Stimulated activated CD4-positive, alpha-beta T cell treated with anti-CD3 and anti-CD28 coated beads, Interleukin-15, amount 100 ng/mL, for 1 hour (primary cell): ENCODE measurements at places on chromosomes 5 and 9.

- no peak for DNase-seq
These were observed 251.8 kb downstream of the NNT start for GRCh38 chr5:43854697-43855292.

DNA sequence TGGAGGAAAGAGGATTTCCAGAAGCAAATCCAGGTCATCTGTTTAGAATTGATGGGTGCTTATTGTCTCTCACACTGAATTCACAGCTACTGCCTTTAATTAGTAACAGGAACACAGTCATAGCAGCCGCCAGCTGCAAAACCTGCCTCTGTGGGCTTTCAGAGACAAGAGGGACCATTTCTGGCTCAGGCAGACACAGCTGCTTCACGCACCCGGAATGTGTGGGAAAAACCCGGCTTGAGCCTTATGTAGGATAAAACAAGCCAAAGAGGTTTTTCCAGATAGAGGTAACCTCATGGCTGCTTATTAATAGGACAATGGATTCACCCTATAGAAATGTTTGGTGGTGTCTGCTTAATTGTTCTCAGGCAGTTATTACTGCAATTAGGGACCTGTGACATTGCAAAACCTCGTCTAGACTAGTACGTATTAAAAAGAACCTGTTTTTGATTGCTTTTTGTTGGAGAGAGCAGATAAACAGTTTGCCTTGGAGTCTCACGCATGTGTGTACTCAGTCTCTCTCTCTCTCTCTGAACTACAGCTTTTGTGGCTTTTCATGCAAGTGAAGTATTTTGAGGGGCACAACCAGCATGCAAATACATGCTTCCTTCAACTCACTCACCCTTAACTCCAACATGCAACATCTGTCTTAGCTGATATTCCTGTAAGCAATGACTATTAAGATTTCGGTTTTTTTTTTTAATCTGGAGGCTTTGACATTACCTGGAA lies 302.7 kb downstream of the PLK2 start:
- DNase-seq: no peak

DNA sequence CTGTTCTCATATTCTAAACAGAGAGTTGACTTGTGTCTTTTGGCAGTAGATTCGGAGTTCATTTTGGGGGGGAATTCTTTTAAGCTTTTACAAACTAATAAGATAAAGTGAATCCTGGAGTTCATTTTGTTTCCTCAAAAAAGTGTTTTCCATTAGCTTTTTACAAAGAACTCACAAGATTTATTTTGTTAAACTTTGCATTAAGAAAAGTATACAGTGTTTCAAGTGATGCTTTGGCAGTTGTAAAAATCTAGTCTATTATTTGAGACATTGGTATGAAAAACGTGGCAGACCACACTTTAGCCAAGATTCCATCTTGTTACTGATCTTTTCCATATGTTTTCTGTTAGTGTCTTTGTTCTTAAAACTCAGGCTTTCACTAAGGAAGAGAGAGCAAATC lies 1.2 kb upstream of the OMD start:
- DNase-seq: no peak

DNA sequence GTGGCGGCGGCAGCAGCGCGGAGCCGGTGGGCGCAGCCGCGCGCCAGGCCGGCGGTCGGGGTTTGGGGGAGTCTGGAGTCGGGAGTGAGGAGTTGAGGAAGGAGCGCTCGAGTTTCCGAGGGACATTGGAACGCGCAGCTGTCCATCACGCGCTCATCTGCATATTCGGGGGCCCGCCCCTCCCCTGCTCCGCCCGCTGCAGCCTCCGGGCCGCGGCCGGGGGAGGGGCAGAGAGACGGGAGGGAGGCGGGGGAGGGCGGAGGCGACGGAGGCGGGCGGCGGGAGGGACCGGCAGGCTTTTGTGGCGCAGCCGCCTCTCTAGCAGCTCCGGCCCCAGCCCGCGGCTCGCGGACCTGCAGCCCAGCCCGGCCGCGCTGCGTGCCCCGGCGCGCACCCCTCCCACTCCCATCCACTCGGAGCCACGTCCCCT lies at the start of gene IRX2:
TSS of gene IRX2 (minus strand) at position 86 of the 430 bp plus-strand sequence. CDS start 264 bp downstream, outside the sequence.
- no peak for DNase-seq

DNA sequence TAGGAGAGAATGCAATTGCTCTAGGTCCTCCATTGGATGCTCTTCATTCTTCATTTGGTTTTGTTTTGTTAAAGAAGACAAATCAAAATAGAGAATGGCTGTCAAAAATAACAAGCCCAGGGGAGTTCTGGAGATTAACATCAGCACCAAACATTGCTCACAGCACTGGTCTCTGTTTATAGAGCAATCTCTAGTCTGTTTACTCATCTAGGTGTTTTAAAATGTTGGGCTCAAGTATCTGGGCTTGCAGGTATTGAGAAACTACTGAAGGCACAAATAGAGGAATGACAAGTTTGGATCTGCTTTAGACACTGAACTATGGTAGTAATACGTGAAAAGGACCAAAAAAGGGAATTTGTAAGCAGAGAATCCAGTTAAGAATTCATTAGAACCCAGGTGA lies 77.0 kb upstream of the TMC1 start:
- no peak for DNase-seq

GRCh38 chr5:122999947-123000563 lies 36.5 kb downstream of the PPIC start:
- DNase-seq: no peak

- DNase-seq: no peak
These were observed 330.4 kb upstream of the EDIL3 start for GRCh38 chr5:84715091-84715490.

DNA sequence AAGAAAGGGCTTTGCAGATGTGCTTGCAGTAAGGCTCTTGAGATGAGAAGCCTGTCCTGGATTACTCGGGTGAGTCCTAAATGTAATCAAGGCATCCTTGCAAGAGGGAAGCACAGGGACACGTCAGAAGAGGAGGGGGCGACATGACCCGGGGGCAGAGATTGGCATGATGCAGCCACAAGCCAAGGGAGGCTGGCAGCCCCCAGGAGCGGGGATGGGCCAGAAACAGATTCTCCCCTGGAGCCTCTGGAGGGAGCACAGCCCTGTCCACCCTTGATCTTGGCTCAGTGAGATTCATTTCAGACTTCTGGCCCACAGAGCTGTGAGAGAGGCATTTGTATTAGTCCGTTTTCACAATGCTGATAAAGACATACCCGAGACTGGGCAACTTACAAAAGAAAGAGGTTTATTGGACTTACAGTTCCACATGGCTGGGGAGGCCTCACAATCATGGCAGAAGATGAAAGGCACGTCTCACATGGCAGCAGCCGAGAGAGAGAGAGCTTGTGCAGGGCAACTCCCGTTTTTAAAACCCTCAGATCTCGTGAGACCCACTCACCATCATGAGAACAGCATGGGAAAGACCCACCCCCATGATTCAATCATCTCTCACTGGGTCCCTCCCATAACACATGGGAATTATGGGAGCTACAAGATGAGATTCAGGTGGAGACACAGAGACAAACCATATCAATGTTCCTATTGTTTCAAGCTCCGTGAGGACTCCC lies 76.1 kb downstream of the ADAMTS2 start:
- DNase-seq: no peak

- DNase-seq: no peak
These were observed 68.2 kb upstream of the SLIT3 start for GRCh38 chr5:169369130-169369529.

DNA sequence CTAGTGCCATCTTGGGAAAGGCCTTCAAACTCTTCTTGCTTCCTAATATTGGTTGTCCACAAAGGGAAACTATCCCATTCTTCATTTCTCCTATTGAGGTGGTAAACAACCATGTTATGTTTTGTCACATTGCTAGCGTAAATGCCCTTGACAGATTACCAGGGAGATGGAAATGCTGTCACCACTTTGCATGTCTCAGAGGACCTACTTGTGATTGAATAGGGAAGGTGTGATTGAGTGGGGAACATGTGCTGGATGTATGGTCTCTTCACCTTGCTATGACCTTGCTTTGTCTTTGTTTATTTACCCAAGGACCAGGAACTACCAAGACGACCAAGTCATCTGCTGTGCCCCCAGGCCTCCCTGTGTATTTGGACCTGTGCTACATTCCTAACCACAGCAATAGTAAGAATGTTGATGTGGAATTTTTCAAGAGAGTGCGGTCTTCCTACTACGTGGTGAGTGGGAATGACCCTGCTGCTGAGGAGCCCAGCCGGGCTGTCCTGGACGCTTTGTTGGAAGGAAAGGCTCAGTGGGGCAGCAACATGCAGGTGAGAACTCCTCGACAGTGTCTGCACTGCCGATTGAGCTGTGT lies 96.1 kb downstream of the MAP1B start:
- DNase-seq: no peak

DNA sequence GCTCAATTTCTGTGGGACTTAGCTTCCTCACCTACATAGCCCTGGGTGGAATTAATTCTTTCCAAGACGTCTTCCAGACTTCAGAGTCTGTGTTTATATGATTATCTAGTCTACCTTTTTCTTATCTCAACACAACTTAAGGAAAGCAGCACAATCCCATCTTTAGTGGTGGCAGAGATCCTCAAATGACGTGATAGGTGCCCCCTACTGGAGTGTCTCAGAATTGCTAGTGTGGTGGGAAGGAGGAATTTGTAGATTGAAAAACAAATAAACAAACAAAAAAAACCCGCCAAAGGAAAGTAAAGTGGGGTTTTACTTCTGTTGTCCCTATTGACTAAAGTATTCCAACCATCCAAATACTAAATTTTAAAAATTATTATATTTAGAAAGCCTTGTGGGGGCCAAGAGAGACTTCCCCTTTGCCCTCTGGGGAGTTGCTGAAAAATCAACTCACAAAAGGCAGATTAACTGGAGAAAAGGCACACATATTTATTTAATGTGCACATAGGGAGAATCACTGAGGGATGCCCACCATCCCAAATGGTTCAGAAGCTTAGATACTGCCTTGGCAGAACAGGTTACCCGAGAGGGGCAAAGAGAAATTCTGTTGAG lies 283.3 kb downstream of the TMEM167A start:
- no peak for DNase-seq

GRCh38 chr5:44974813-44975212 lies 166.1 kb downstream of the MRPS30 start:
- no peak for DNase-seq

- no peak for DNase-seq
These were observed 33.5 kb upstream of the EBF1 start for GRCh38 chr5:159133041-159133741.

- no peak for DNase-seq
These were observed 1136.9 kb downstream of the TAF11L14 start for GRCh38 chr5:18771097-18771610.

- DNase-seq: no peak
These were observed 491.0 kb upstream of the CLINT1 start for GRCh38 chr5:158349987-158350386.

GRCh38 chr5:53262348-53262970 lies 152.9 kb upstream of the MOCS2 start:
- DNase-seq: no peak

DNA sequence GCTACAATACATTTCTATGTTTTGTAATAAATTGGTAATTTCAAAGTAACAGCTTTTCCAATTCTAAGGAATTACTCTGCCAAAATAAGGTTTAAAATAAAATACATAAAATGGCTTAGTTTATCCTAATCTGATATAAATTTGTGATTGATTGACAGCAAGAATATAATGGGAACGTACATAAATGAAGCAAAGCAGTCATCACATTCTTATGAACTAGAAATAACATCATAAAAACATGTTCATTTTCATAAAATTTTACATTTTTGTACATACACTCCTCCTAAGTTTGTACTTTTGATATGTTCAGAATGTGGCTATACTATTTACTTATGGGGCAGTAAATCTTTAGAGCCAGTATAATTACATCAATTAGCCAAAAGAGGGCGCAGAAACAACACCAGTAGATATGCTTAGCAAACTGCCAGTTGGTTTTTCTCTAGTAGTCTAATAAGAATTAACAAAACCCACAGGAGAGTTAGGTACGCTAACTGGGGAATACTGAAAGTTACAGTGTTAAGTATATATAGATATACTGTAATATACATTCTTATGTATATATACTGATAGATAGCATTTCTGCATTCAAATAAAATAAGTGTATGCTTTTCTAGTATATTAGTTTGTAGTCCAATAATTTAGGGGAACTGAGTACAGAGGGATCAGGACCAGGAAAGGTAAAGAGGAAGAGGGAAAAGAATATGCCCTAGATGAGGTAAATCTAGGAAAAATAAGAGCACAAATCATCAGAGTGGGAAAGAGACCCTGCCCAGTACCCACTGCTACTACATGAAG lies 76.8 kb downstream of the ZDHHC21 start:
- no peak for DNase-seq

DNA sequence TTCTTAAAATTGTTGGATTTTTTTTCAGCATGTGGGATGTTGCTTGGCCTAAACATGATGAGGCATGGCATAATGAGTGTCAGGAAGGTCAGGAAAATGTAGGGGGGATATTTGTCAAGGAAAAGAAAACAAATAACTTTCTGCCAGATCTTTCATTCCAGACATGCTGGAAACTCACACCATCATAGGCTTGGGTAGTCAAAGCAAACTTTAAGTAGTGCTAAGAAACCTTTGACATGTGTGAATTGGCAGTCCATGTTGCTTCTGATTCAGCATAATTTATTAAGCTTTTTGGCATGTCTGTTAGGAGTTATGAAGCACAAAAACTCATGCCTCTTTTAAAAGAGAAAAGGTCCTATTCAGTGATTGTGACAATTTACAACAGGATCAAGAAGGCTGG lies 61.3 kb upstream of the MTAP start:
- no peak for DNase-seq

GRCh38 chr9:14302405-14302804 lies 11.5 kb downstream of the NFIB start:
- DNase-seq: no peak

- no peak for DNase-seq
These were observed 827.2 kb downstream of the MTRR start for GRCh38 chr5:8695902-8696845.

- no peak for DNase-seq
These were observed 1.0 kb downstream of the MSX2 start for GRCh38 chr5:174725261-174725990.

DNA sequence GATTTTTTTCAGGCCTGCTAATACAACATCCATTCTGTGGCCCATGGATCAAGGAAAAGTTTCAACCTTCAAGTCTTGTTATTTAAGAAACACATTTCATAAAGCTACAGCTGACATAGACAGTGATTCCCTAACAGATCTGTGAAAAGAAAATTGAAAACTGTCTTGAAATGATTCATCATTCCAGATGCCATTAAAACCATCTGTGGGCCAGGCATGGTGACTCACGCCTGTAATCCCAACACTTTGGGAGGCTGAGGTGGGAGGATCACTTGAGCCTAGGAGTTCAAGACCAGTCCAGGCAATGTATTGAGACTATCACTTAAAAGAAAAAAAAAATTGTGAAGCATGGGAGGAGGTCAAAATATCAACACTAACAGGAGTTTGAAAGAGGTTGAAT lies 6.0 kb downstream of the RAPGEF6 start:
- no peak for DNase-seq

DNA sequence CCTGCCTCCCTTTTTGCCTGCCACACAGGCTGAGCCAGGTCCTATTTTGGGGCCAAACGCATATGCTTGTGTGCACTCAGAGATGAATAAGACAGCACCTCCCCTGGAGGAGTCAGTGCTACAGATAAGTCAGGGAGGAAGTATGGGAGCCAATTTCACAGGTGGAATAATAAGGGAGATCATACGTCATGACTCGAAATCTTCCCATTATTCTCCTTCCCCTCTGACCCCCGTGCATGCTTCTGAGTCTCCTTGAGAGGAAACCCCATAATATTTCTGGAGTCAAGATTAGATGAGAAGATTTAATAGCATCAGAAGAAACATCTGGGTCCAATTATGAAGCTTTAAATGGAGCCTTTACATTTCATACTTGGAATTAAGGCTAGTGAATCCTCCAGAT lies 15.1 kb upstream of the ZCCHC7 start:
- DNase-seq: no peak
